ENCODE measurements at places on chromosomes 4 and X.
A peak's percentile ranks its signal among the peaks of the same experiment; 100 is the strongest.

GRCh38 chrX:68498044-68498507 is 775 bp upstream of the YIPF6 start:
- no peak for DNase-seq

DNA sequence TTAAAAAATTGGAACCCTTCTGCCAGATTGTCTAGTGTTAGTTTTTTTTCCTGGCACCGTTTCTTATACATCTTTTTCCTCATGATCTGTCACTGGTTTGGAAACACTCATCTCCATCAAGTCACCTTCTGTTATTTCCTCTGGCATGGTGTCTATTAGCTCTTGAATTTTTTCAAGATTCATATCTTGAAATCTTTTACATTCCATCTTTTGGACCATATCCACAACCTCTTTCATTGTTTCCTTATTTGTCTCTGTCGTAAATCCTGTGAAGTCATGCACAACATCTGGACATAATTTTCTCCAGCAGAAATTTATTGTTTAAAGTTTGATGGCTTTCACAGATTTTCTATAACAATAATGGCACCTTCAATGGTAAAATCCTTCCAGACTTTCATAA is 10.2 kb upstream of the TMEM185A start:
- DNase-seq: no peak

DNA sequence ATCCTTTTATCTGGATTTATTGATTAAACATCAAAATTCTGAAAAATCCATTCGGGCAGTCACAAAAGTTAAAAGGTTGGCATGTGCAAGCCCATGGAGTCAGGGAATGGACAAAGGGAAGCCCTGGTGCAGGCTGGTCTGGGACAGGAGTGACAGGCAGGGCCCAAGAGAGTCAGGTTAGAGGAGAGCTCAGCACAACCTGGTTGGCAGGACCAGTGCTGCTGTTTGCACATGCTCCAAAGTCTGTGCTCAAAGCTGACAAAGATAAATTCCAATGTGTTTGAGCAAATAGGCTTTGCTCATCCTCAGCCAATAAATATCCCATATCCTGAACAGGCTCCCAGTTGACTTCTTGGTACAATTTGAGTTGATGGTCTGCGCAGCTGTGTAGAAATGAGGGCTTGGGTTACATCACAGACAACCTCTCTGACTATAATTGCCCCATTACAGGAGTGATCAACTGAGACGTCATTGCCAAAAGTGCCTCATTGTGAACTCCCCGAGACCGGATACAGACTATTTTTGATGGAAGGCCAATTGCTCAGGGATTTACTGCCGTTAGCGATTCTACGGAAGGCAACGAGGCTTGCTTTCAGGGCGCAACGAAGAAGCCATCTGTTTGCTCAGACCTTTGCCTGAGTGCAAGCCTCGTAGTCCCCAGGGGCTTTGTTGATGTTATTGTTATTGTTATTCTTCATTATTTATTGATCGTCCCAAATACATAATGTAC is 1008.1 kb upstream of the TENM3 start:
- no peak for DNase-seq

GRCh38 chr4:153318696-153319320 is 25.7 kb upstream of the MND1 start:
- DNase-seq: no peak

- no peak for DNase-seq
Measured at GRCh38 chr4:25144870-25145481, 15.3 kb downstream of the SEPSECS start.

- no peak for DNase-seq
Measured at GRCh38 chr4:55398966-55399365, 3.2 kb downstream of the TMEM165 start.

DNA sequence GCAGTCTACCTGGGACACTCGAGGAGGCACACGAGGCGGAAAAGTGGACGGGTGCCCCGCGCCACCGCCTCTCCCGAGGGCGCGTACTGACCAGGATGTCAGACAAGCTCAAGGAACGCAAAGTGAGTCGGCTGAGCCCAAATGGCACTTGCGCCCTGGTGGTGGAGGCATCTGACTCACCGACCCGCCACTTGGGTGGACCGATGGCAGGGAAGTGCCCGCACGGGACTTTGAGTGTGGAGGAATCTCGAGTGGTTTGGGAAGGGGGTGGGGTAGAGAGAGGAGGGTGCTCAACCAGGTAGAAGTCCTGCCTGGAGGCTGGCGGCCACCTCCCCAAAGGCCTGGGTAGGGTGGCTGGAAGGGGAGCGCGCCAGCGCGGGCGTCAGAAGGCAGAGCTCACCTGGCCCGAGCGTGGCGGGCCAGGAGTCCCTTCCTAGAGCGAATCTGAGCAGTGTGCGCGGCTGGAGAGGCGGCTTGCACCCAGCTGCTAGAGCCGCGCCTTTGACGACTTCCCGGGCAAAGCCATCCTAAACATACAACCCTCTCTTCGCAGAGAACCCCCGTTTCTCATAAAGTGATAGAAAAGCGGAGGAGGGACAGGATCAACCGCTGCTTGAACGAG is 655 bp downstream of the HELT start:
- peak; percentile 56 for DNase-seq

DNA sequence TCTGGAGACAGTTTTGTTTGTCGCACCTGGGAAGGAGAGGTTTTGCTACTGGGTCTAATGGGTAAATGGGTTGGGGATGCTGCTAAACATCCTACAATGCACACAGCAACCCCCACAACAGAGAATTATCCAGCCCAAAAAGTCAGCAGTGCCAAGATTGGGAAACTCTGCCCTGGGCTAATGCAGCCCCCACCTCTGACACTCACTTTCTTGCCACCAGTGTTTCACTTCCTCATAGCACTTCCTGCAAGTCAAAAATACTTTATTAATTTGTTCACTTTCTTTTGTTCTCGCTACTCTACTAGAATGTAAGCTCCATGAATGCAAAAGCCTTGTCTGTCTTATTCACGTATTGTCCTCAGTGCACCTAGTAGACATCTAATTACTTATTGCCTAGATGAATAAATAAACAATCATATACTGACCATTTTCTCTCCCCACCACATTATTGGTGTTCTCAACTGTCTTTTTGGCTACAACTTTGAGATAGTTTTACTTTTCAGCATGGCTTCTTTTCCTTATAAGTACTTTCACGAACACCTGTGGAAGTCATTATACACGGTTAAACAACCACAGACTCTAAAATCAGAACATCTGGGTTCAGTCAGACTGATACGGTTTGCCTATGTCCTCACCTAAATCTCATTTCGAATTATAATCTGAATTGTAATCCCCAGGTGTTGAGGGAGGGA is 82.0 kb upstream of the PITX2 start:
- DNase-seq: no peak

DNA sequence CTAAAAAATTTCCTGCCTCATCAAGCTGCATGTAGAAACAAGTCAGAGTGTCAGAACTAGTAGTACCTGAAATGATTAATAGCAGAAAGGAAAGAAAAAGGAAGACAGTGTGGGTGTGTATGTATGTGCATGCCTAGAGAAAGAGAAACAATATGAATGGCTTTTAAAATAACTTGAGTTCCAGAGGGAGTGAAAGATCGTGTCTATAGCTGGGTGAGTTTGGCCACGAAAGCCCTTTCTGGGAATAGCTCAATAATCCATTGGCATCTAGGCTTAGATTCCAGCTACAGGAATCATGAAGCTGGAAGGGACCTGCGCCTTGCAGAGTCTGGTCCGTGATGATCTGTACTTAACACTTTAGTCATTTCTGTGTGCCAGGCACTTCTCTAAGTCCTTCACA is 195.6 kb downstream of the RAPGEF2 start:
- no peak for DNase-seq

- DNase-seq: no peak
Measured at GRCh38 chrX:105744946-105745345, 77.4 kb upstream of the NRK start.

- DNase-seq: no peak
Measured at GRCh38 chr4:121669163-121669550, 27.6 kb downstream of the ANXA5 start.

DNA sequence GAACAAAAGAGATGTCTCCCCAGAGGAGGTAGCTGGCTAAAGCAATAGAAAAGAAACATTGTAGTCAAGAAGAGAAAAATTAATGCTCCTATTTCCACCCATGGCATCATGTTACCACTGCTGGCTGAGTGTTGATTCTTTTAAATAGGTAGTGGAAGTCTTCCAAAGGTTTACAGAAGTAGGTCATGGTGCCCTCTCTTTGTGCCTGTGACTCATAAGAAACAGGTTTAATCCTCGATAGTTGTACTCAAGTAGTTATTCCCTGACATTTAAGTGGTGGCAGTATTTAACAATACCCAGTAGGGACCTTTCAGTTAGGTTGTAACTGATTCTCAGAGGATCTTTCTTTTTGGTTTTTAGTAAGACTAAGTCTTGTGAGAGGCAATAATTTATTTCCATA is 247.8 kb downstream of the TEX13A start:
- DNase-seq: no peak

GRCh38 chr4:99201690-99202089 is 17.4 kb downstream of the ADH6 start:
- no peak for DNase-seq

GRCh38 chr4:41456559-41457101 is 81.3 kb upstream of the LIMCH1 start:
- no peak for DNase-seq

GRCh38 chrX:70509078-70509477 is 64.4 kb downstream of the DLG3 start:
- no peak for DNase-seq

DNA sequence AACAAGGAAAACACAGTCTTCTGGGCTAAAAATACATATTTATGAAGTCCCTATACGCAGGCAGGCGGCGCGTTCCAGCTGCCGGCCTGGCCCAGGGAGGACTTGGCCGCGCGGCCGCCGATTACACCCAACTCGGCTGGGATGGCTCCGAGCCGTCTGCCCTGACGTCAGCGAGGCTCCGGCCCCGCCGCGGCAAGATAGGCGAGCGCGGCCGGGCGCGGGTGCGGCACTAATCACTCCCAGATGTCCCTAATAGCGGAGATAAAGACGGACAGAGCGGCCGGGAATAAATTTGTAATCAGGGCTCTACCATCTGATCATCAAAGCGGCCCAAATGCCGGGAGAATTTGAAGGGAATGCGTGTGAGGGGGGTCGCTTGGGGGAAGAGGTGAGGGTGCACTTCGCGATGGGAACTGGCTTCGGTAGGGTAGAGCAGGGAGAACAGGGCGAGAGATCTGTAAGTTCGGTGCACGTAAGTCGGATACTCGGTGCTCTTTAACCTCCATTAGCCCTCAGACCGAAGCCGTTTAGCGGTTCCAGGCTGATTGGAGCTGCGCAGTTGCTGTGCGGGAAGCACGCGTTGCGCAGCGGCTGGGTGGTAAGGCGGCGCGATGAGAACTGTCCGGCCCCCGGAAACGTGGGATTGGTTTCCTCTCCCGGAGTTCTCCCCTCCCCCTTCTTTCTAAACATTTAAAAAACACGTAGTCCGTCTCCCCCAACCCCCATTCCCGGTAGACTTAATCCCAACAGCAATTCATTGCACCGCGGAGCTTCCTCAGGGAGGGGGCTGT is 7.7 kb downstream of the HAND2 start:
- peak; percentile 93 for DNase-seq

DNA sequence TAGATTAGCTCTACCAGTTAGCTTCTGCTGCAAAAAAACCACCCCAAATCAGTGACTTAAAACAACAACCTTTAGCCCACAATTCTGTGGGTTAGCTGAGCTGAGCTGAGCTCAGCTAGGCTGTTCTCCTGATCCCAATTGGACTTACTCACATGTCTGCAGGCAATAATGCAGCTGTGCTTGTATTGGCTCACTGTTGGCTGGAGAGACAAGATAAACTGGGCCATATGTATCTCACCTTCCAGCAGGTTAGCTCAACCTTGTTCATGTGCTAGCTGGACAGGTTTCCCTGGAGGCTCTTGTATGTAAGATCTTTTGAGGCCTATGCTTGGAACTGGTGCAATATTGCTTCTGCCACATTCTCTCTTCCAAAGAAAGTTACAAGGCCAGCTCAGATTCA is 261.5 kb upstream of the ADGRL3 start:
- DNase-seq: no peak

GRCh38 chr4:174119051-174119450 is 164.4 kb downstream of the FBXO8 start:
- no peak for DNase-seq

- DNase-seq: no peak
Measured at GRCh38 chrX:2788980-2789379, 37.1 kb downstream of the XG start.

- no peak for DNase-seq
Measured at GRCh38 chr4:81566161-81566591, 94.5 kb upstream of the RASGEF1B start.

GRCh38 chr4:113822555-113823290 is 61.2 kb upstream of the CAMK2D start:
- no peak for DNase-seq

- DNase-seq: no peak
Measured at GRCh38 chrX:42538405-42538804, 239.6 kb downstream of the PPP1R2C start.

DNA sequence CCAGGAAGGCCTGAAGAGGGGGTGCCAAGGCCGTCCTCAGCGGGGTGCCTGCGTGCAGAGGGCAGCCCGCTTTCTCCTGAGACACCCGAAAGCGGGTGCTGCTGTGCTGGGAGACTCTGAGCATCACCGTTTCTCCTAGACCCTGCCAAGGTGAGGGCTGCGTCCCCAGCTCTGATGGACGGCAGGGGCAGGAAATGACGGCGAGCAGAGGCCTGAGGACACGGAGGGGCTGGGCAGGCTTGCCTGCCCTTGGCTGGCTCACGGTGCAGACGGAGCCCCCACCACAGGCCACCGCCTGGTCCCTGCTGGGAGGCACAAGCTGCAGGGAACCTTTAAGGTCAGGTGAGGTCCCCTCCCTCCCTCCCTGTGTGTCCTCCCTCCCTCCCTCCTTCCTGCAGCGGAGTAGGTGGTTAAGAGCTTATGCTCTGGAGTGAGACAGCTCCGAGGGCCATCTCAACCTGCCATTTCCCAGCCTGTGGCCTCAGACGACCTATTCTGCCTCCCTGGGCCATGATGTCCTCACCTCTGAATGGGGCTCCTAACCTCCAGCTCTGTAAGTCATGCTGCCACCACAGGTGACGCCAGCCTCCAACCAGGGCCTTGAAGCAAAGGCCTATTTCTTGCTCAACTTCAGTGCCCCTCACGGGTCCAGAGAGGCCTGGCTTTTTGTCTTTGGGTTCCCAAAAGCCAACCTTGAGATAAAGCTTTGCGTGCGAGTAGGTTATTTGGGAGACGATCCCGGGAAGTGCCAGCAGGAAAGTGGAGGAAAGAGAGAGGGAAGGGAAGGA is 54.2 kb upstream of the GRPEL1 start:
- DNase-seq: no peak

DNA sequence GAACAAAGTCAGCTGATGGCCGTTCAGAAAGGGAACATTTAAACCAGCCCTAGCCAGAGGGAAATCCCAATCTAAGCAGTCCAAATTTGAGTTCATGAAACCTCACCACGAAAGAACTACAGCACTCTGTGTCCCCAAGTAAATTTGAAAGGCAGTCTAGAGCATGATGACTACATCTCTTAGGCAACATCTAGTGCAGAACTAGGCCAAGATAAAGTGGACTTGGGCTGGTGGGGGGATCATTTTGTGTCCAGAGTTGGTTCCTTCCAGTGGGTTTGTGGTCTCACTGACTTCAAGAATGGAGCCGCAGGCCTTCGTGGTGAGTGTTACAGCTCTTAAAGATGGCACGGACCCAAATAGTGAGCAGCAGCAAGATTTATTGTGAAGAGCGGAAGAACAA is 64.9 kb downstream of the KLHL4 start:
- DNase-seq: no peak
